NCI-H1092 treated with DMSO at 0.1 percent for 48 hours (cell line): ENCODE measurements at places on chromosomes 3 and 15.
A peak's percentile ranks its signal among the peaks of the same experiment; 100 is the strongest.

DNA sequence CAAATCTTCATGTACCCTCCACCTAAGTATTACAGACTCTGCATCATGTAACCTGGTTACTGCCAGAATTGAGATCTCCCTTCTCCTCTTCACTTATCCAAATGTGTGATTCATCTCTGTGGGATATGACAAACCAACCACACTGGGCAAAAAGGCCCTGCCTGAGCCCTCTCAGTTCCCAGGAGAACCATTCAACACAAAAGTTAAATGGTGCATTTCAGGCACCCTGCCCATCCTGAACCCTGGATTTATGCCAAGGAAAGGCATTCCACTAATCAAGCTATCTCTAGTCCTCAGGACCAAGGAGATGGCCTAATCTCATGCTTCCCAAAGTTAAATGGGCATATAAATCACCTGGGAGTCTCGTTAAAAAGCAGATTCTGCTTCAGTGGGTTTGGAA is 108.5 kb downstream of the TNIK start:
- peak; percentile 19 for DNase-seq

DNA sequence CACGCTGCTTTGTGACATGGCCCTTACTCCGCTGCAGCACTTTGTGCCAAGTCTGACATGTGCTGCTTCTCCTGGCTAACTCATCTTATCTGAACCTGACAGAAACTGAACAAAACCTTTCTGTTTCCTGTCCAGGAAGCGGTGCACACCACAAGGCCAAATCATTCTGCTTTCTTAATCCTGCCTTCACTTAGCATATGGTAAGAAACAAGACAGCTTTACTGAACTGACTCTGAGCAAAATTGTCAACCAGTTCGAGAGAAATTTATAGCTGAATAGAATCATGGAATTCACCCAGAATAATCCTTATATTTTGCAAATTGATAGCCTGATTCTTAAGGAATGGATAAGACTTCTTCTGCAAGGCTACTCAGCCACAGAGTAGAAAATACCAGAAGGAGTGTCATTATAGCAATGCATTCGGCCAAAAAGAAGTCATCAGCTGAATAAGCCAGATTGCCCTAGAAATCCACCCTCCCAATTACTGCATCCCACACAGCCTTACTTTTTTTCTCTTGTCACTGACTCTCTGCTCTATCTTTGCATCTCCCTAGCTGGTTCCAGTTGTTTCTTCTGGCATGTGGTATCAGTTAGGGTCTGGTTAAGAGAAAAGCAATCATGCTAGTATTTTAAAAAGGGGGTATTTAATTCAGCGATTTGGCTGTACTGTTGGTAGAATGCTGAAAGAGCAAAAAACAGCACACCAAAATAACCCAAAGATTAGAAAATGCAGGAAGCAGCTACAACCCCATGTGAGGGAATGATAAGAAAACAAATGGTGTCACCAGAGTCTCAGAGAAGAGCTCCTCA is 41.6 kb upstream of the STRIT1 start:
- DNase-seq = no peak

- no peak for DNase-seq
Measured at GRCh38 chr3:44983484-44983941, 7.5 kb downstream of the EXOSC7 start.

- DNase-seq = no peak
Measured at GRCh38 chr3:170302008-170302407, 55.5 kb upstream of the SKIL start.

GRCh38 chr3:98172621-98173020 is 6.1 kb downstream of the OR5H15 start:
- no peak for DNase-seq

DNA sequence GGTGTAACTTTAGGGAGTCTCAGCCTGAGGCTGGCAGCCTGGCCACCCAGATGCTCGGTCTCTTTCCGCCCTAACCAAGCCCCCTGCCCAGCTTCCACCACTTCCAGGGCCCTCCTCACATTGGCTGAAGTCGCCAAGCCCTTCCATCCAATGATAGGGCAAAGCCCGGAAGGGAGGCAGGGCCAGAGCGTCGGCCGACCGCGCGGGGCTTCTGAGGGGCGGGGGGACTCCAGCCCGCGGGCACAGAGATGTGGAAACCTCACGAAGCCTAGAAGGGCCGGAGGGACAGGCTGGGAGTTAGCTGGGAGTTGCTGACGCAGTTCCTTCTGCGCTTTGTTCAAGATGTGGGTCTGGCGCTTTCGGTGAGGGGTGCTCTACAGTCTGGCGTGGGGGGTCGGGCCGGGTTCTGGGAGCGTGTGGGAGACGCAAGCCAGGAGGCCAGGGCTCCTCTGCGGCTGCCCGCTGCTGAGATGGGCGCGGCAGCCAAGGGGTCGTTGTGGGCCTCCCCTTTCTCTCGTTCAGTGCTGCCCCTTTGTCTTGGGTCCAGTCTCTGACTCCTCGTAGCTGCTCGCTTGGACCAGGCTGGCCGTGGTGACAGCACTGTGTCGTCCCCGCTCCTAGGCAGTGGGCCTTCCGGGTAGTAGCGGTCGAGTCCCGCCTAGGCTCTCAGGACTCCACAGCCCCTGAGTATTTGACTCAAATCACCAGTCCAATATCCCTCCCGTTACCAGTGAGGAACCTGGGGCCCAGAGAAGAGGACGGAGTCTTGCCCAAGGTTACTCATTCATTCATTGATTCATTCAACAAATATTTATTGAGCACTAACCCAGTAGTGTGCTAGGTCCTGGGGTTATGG is at the start of gene ZNF660:
Gene ZNF660, plus strand, starts transcription at position 319 of the 856 bp plus-strand sequence. CDS start 9,230 bp downstream, outside the sequence.
- peak; percentile 80 for DNase-seq

- DNase-seq = no peak
Measured at GRCh38 chr3:59503441-59503840, 453.6 kb upstream of the CFAP20DC start.

DNA sequence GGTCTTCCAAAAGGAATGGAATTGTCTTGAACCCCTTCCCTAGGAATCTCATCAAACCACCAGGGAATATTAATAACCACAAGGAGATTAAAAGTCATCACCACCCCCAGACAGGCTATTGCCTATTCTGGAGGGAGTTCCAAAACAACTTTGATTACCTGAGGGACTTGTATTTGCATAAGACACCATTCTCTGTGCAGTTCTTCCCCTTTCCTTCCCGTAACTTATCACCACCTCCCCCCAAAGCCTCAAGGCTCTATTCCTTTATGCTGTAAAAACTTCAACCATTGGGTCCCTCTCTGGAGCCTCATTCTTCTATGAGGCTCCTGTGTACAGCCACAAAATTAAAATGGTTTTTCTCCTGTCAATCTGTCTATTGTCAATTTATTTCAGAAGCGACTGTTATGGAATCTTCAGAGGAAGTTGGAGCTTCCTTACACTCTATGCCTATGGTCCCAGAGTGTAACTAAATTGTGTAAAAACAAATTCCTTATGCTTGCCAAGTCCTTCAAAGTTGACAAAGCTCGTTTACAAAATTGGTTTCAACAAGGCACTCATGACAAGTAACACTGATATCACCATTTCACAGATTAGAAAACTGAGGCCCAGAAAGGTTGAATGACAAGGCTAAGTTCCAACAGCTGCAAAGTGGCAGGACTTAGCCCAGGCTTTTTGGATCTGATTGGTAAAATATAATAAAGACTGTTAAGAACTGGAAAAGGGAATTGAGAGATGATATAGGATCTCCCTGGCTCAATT is 68.3 kb upstream of the HERC1 start:
- DNase-seq = no peak

DNA sequence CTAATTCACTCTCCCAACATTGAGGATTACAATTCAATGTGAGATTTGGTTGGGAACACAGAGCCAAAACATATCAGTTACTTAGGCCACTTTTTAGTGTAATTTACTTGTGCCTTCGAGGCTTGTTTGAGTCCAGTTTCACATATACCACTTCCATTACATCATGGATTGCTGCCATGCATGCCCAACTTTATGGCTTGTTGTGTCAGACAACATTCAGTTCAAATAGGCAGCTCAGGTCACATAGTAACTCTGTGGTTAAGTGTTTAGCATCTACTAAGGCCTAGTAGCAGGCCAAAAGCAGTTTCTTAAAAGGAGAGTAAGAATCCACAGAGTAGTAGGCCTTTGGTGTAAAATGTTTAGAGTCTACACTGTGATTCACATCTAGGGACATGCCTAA is 164.3 kb upstream of the GMNC start:
- DNase-seq = no peak

DNA sequence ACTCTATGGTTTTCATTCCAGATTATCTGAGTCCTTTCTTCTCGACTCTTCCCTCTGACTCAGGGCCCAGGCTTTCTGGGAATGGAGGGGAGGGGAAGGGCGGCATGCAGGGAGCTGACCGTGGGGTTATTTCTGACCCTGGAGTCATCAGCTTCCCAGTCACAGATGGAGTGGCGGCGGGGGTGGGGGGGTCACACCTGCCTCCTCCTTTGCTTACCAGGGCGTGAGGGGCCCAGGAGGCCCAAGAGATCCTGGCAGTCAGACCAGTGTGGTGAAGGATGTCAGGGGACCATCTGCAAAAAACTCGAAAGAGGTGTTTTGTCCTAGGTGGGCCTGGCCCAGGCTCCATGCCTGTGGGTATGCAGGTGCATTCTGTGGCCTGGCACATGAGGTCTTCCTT is 996 bp upstream of the XIRP1 start:
- no peak for DNase-seq

- no peak for DNase-seq
Measured at GRCh38 chr3:122766430-122766829, 27.2 kb downstream of the HSPBAP1 start.

- no peak for DNase-seq
Measured at GRCh38 chr3:49327485-49327884, 12.4 kb downstream of the USP4 start.

GRCh38 chr3:115160295-115160694 is 13.2 kb upstream of the ZBTB20 start:
- DNase-seq = no peak

- DNase-seq = no peak
Measured at GRCh38 chr3:33091746-33092145, 5.2 kb downstream of the GLB1 start.

- DNase-seq = peak; percentile 26
Measured at GRCh38 chr3:30989276-30990030, 95.0 kb upstream of the GADL1 start.

- no peak for DNase-seq
Measured at GRCh38 chr15:61715082-61715481, 345.2 kb downstream of the VPS13C start.
